ENCODE measurements at places on chromosomes 5 and 9.

GRCh38 chr5:45038366-45038987 lies 229.7 kb downstream of the MRPS30 start:
- no peak for DNase-seq

DNA sequence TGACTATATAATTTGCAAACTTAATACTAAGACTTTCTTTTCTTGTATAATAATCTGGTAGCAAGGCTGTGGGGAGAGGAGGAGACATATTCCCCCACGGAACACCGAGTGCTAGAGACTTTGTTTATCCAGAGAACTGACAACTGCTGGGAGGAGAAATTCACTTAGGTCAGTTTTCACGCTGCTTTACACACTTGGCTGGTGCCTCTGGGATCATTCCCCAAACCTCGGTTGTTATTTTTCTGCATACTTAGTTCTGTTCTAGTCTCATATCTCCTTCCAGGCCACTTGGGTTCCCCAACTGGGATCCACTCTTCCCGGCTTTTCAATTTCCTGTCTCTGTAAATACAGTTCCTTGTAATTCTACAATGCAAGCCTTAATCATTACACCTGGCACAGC lies 238.2 kb upstream of the ADAMTS16 start:
- no peak for DNase-seq

- no peak for DNase-seq
Observed at GRCh38 chr9:121268598-121268850, 562 bp downstream of the GSN start.

DNA sequence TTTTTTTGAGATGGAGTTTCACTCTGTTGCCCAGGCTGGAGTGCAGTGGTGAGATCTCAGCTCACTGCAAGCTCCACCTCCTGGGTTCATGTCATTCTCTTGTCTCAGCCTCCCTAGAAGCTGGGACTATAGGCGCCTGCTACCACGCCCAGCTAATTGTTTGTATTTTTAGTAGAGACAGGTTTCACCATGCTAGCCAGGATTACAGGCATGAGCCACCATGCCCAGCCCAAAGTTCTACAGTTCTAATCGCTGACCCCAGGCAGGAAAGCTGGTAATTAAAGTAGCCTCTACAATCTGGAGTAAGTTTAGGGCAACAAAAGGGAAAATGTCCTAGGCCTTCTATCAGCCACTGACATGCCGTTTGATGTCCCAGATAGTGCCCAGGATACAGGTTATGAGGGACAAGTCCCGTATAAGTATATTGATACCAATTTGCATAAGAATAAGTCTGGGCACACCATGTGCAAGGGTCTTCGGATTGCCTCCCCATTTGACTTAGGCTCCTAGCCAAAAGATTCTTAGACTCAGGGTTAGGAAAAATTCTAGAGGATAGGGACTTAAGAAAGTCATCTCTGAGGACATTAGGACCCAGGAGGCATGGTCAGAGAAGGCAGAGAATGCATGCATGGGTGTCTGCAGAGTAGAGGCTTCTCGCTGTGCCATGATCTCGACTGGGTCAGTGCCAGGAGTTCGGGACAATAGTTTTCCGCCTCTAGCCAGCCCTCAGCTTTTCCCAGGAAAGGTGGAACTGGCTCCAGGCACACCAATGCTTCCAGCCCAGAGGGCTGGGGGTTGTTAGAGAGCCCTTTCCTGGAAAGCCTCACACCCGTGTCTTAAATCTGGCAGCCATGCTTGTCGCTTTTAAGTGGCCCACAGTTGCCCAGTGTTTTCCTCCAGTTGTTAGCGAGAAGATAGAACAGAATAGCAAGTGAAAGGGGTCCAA lies 1111.1 kb downstream of the TAF11L14 start:
- DNase-seq: no peak

- no peak for DNase-seq
Observed at GRCh38 chr9:83681490-83681889, 26.3 kb downstream of the UBQLN1 start.

GRCh38 chr5:64195981-64196380 lies 30.3 kb downstream of the RNF180 start:
- DNase-seq: no peak

- no peak for DNase-seq
Observed at GRCh38 chr5:14790220-14790619, 81.4 kb downstream of the ANKH start.

DNA sequence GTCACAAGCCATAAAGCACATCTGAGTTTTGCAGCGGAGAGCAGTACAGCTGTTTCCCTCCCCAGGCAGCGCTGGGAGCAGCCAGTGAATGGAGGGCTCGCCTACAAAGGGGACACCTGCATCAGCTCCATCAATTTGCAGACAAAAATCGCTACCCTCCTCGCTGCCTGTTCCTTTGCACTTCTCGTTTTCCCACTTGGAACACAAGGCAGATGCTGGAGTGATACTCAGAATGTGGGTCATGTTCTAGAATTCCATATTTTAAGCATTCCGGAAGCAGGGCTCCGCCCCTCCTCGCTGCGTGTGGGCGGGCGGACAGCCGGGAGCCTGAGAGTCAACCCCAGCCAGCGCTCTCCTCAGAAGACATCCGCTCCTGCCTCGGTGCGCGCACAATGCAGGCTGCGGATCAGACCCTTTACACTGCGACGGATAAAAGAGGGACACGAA lies 92.1 kb downstream of the LMNB1 start:
- DNase-seq: no peak

GRCh38 chr5:154467655-154468354 lies 10.2 kb downstream of the HAND1 start:
- no peak for DNase-seq

GRCh38 chr5:9956725-9957124 lies 293.0 kb downstream of the ATPSCKMT start:
- no peak for DNase-seq

DNA sequence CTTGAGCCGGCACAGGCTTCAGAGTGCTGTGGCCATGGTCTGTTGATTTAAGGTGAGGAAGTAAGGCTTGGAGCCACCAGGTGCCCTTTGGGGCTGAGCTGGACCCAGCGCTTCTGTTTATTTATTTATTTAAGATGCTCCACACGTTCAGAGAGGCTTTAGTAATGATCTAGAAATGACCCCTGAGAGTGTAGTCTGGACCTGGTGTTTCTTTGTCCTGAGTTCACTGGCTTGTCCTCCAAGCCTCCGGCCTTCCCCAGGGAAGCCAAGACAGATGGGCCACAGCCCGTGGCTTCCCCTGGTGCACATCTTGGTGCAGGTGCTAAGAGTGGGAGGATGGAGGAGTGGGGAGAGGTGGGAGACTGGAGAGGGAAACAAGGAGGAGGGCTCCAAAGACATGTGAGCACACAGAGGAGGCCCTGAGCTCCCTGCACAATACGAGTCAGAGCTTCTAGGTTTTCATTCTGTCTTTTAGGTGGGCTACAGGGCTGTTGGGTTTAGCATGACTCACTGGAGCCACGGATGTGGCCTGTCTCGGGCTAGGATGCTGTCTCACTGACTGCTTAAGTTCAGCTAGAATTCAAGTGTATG lies 56.9 kb downstream of the AHRR start:
- no peak for DNase-seq

GRCh38 chr9:33645706-33646105 lies 121.7 kb downstream of the ANKRD18B start:
- DNase-seq: no peak

- DNase-seq: no peak
Observed at GRCh38 chr9:70805949-70806348, 315.5 kb downstream of the TRPM3 start.

DNA sequence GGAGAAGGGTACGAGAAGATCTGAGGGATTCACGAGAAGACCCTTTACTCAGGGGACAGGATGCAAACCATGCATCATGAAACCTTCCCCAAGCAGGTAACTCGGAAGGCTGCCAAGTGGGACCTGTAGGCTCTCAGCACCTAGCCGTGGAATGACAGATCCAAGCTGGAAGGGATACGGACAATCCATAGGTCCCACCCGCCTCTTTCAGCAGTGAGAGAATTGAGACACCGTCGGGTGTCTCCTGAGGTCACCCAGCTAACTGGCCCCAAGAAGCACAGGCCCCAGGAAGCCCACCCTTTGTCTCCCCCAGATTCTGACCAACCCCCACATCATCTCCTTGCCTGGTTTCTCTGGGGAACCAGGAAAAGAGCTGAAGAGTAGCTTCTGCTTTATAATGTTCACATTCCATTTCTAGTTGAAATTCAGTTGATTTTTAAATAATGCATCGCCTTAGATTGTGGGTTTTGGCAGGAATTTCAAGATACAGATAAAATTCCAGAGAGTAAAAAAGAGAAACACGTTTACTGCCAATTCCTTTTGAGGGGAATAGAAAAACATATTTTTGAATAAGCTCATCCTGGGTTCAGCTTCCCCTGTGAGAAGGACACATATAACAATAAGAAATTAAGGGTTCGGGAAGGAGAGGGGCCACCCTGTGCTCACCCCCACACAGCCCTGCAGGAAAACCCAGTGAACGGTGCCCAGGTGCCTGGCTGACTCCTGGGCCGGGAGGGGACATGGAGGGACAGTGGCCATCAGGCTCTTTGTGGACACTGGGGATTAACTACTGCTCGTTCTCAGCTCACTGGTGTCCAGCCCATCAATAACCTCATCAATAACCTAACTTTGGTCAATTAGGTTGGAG lies 51.1 kb downstream of the NSUN2 start:
- no peak for DNase-seq

DNA sequence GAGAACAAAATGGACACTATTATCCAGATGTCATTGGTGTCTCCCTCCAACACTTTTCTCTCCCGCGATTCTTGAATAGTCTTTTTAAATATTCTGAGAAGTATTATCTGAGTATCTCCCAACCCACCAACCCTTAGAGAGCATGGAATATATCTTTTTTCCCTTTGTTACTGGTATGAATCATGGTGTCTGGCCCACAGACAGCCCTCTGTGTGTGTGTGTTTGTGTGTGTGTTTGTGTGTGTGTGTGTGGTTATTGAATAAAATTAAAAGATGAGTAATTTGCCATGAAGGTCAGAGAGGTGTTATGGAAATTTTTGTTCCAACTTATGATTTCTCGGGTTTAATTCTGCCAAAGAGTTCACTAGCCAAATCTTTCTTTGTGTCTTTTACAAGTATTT lies 47.7 kb downstream of the CAMK4 start:
- DNase-seq: no peak

DNA sequence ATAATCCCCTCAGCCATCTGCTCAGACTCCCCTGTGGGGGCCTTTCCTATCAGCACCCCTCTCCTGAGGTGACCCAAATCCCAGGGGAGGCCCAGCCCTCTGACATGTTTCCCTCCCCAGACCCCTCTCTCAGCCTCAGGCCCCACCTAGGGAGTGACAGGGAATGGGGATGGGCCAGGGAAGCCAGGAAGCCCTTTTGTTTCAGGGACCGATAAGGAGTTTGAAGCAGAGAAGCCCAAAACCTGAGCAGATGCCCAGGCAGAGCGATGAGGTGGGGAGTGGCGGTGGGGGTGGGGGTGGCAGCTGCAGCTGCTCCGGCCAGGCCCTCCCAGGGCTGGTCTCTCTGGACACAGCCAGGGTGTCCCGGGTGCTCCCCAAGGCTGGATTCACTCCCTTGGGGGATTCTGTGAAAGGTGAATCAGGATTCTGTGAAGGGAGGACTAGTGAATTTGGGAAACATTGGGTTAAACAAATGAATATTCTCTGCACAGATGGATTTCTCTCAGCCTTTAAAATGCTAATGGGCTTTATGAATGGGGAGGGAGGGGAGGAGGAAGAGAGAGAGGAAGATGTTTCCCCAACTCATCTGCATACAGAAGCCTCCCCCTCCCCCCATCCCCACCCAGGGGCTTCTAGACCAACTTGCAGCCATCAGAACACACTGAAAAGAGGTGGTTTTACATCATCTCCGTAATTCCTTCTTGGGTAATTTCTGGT lies 17.4 kb downstream of the AKNA start:
- DNase-seq: no peak

DNA sequence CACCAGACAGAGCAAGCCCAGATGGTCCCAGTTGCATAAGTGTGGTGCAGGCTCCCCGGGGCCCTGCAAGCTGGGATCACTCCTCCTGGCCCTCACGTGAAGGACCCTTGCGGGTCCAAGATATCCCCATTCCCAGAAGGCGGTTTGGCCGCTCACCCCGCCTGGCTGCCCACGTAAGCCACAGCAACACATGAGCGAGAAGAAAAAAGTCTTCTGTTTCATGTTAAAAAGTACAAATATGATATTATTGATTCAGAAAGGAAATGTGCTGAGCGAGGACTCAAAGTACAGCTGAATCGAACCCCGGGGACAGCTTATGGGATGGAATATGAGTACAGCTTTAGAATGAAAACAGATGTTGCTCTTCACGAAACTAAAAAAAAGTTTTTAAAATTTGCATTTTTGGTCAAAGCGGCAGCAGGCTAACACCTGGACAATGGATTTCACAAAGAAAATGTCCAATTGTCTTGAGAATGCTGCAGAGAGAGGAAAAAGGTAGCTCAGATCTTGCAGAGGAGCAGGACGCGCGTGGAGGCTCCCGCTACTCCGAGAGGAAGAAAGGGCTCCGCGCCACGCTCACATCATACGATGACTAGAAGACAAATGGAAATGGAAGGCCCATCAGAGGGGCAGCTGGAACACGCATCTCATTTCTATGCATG lies 427.6 kb downstream of the IRX1 start:
- no peak for DNase-seq

DNA sequence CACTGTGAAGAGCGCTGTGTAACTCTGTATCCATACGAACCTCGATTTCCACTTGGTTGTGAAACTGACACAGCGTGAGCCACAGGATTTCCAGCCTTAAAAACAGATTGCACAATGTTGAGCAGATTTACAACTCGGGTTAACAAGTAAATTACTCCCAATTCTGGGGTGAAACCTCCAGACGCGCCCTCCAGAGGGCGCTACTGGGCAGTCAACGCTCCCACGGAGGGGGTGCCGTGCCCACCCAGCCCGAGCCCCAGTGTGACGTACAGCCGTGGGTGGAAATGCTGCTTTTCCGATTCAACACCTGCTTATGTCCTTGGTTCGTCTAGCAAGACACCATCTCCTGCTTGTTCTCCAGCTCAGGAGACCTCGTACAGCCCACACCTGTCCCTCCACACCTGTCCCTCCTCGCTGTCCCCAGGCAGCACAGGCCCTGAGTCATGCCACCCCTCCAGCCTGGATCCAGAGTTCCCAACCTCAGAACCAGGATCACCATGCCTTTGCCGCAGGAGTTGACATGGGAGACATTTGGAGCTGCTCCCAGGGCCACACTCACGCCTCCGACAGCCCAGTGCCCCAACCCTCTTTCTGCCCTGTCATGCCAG lies 34.4 kb upstream of the SLC6A3 start:
- no peak for DNase-seq

GRCh38 chr9:99140685-99141314 lies 35.9 kb downstream of the TGFBR1 start:
- DNase-seq: no peak

DNA sequence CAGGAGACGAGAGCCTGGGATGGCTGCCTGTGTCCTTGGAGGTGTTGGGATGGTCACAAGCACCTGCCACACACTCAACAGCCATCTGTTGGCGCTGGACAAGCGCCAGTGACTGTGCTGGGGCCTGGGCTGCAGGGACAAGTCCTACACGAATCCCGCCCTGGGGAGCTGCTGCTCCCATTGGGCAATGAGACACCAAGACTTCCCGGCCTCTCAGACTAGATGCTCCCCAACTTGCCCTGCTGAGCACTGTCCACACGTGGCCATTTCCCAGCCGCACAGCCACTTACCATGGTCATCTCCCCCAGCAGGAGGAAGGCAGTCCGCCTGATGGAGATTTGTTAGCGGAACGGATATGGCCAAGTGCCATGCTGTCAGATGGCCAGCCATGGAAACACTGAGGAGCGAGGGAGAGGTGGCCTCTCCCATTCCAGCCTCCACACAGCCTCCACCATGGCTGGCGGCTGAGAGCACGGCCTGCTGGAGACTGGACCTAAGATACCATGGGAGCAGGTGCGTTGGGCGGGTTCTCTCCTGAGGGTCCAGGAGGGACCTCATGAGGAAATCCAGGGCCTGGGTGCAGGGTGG lies 43.9 kb downstream of the PRRT1B start:
- no peak for DNase-seq

Measured in cortex of kidney (tissue), 1 donor.